Kidney (tissue), 22 donors: ENCODE measurements at places on chromosomes 3 and 15. TPM values are rescaled to one million over a fixed set of nuclear protein-coding genes. Genes with fewer than 3 reads are reported as not detected.

The CCR9 gene
- 0.22 TPM for total RNA-seq

The SPINK8 gene
- total RNA-seq, result not detected

The TGM5 gene
- total RNA-seq, result not detected

GRCh38 chr3:129974833-129975704, 549 bp downstream of the TRH start:
- DNase-seq, result no peak

- peak; percentile 9 for DNase-seq
These were observed 51.4 kb upstream of the GK5 start for GRCh38 chr3:142276781-142277180.

DNA sequence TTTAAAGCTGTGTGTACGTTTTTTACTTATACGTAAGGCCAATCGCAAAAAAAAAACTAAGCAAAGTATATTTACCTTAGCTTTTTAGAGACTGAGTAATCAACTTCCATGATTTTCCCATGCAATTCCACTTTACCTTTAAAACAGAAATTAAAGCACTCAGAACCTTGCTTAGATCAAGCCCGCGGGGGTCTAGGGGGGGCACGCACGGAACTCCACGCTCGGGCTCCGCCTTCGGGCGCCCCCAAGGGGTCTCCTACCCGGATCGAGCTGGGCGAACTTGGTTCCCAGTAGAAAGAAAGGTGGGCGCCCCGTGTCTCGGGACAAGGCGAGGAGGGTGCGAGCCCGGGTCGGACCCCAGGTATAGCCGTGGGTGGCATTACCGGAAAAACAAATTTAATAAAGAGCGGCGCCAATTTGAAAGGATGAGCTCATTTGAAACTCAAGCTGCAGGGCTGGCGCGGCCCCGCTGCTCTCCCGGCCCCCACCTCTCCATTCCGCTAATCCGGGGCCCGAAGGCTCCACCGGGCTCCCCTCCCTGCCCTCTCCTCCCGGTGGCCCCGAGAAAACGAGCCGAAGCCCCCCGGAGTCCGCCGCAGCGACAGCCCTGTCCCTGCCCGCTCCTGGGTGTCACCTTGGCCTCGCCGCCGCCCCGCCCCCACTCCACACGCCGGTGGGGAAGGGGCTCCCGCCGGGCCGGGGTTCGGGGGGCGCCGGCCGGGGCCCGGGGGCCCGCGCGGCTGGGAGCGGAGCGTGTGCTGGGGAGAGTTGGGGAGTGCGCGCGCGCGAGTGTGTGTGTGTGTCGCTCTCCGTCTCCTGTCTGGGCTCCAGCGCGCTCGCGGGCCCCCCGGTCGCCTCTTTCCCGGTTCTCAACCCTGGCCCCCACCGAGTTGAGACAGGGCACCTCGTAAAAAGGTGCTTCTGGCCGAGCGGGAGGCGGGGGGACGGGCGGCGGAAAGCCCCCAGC, 1.5 kb downstream of the IGF2BP2 start:
- peak; percentile 80 for DNase-seq

DNA sequence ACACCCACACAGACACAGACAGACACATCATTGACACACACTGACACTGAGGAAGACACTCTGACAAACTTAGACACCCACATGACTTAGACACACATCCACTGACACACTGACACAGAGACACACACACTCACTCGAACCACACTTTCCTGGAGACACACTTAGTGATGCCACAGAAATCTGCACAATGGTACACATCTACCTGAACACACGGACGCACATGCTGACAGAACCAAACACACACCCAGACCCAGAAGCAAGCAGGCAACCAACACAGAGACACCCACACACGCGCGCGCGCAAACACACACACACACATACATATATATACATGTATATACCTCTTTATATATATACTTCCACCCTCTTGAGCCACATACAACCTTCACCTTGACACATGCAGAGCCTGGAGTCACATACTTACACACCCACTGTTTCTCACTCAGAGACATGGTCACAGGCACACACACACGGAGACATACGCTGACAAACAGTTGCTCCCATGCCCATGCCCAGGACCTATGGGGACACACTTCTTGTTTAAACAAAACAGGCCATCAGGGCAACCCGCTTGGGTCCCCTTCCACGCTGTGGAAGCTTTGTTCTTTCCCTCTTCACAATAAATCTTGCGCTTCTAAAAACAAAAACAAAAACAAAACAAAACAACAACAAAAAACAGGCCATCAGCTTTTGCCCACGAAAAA, 913 bp upstream of the SCN5A start:
- DNase-seq, result no peak
